ENCODE measurements at places on chromosomes 1 and 21.

DNA sequence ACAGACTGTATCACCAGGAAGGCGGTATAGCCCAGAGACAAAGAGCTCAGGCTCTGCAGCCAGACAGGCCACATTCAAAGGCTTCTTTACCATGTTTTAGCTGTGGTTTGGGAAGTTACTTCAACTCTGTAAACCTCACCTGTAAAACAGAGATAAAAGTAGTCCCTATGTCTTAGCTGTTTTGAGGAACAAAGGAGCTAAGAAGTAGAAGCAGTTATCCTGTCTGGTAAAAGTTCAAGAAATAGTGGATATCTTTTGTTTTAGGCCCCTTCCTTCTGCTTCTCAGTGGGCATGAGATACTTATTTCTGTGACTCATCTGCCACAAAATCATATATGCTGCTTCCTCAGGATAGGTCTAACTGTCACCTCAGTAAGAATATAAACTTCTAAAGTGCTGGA is 6.5 kb downstream of the CD34 start:
- no peak for DNase-seq

DNA sequence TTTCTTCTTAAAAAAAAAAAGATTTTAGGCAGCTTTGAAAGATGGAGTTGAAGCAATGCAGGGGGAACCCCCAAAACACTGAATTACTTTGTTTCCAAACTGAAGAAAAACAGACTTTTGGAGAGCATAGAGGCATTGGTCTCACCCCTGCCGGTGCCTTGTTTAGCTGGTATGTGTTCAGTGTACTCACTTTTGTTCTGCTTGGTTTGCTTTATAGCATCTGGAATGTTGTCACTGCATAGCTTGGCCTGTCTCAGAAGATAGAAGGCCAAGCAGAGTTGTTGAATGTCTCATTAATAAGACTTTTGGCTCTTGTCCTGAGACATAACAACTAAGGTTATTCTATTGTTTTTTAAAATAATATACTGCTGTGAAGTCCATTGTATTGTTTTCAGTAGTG is 6.9 kb downstream of the THRAP3 start:
- no peak for DNase-seq

DNA sequence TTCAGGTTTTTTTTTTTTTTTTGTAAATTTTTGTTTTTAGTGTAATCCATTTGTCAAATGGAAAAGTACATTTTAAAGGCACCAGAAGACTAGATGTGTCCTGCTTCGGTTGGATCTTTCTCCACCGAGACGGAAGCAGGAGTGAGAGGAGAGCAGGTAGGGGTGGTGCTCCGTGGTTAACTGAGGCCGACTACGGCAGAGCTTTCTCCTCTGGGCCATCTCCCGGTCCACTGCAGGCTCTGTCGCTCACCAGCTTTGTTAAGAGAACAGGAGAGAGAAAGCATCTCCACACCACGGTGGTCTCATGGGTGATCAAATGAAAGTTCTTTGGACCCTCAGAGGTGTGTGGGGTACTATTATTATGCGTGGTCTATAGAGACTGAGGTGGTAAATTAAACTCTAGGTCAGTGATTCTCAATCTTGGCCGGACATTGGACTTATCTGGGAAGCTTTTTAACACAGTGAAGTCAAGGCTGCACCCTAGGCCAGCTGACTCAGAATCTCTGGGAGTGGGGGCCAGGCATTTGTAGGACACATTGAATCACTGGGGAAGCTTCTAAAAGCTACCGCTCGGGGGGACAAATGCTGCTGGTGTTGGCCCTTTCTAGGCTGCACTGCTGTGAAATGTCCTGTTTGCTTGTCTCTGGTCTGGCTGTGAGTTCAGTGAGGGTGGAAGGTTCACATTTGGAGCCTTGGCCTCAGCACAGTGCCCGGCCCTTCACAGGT is 25.0 kb downstream of the ABCA4 start:
- DNase-seq: no peak

- DNase-seq: no peak
These were observed 1356.6 kb upstream of the ADGRL2 start for GRCh38 chr1:80444171-80444570.

- no peak for DNase-seq
These were observed 51.2 kb upstream of the NFASC start for GRCh38 chr1:204819495-204819894.

- DNase-seq: no peak
These were observed 45.8 kb upstream of the RGS1 start for GRCh38 chr1:192529811-192530210.

DNA sequence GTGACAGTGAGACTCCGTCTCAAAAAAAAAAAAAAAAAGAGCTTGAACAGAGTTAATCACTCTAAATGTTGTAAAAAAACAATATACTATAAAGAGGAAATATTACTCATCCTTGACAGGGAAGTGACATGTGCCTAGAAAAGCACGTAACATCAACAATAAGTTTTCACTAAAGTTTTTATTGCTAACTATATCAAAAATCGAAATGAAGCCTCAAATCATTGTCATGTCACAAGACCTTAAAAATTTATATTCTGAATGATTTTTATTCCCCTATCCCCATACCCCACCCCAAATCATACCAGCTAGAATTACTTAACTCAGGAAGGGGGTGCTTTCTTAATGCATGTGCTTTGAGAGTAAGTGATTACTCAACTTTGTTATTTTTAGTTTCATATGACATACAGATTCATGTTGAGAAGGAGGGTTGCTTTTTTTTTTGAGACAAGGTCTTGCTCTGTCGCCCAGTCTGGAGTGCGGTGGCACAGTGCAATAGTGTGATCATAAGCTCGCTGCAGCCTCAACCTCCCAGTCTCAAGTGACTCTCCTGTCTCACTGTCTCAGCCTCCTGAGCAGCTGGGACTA is 53.6 kb upstream of the MUTYH start:
- no peak for DNase-seq
